ENCODE measurements at places on chromosomes 5 and 9.

- no peak for DNase-seq
These were observed 1.0 kb upstream of the CRB2 start for GRCh38 chr9:123354806-123355508.

GRCh38 chr5:91885291-91886265, 502.5 kb upstream of the ARRDC3 start:
- no peak for DNase-seq

- DNase-seq, result no peak
These were observed 110.0 kb downstream of the PLPPR1 start for GRCh38 chr9:101138509-101138908.

DNA sequence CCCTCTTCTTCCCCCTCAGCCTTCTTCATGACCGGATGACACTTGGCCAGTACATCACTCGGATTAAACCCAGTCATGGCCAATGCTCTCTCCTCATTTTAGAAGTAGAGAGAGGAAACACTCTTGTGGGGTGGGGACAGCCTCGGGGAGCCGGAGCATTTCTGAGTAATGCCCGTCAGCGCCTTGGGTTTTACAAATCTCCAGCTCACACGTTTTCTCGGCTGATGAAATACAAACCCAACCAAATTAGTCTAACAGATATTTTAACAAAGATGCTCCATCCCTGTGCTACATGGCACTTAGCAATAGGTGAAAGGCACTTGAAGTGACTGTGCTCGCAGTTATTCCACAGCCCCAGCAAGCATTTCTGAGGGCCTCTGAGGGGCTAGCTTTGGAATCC, 51.7 kb downstream of the ZNF366 start:
- DNase-seq, result no peak

- DNase-seq, result no peak
These were observed 17.4 kb upstream of the ARSI start for GRCh38 chr5:150320044-150320613.

DNA sequence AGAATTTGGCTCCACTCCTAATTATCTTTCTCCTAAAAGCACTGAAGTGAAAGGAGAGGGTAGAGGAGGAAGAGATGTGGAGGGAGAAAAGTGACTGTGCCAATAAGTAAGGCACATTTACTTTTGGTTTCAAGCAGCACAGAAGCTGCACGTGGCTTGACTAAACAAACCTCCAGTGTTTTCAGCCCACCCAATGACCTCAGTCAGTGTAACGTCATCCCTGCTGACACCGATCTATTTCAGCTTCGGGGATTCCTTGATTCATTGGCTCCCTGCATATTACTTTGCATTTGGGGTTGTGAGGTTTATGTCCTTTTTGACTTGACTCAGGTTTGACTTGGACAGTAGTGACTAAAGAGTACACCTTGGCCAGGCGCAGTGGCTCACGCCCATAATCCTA, 35.6 kb upstream of the NIM1K start:
- DNase-seq, result no peak

DNA sequence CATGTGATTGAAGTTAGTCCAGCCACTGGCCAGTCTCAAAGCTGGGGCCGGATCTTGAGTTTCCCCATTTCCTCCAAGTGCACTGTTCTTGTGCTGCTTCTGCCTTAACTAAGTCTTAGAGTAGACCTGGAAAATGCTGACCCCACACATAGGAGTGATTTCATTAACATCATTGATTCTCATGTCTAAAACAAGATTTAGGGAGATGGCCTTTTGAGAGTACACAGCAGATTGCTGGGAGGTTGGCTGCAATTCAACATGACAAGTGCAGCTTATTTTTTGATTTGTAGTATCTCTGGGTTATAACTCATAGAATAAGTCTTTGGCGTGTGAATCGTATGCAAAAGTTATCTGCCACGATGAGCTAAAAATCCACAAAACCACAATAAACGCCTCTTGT, 131.0 kb downstream of the CMYA5 start:
- no peak for DNase-seq

GRCh38 chr9:132372177-132373095, 17.6 kb upstream of the SETX start:
- DNase-seq, result no peak

GRCh38 chr9:85264695-85265094, 477.1 kb downstream of the AGTPBP1 start:
- DNase-seq, result no peak

DNA sequence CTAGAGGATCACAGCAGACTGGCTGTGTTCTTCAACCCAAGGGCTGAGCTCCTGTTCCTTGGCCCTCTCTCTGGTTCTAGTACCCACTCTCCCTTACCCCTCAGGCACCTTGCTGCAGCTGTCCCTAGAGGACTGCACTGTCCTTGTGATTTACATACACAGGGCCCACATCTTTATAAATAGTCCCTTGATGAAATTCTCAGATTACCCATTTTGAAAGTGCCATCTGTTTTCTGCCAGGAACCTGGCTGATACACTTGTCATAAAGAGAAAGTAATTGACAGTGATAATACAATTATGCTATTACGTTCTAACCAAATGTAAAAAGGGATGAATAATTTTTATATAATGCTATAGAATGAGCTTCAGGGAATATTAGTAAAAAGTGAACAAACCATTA, 16.5 kb upstream of the SPARC start:
- DNase-seq, result no peak

- DNase-seq, result no peak
These were observed 96.8 kb downstream of the ZNF608 start for GRCh38 chr5:124649491-124650146.

- DNase-seq, result no peak
These were observed 168.4 kb upstream of the MPDZ start for GRCh38 chr9:13447843-13448422.

- peak; percentile 15 for DNase-seq
These were observed 379 bp upstream of the EGFLAM start for GRCh38 chr5:38258042-38258318.

DNA sequence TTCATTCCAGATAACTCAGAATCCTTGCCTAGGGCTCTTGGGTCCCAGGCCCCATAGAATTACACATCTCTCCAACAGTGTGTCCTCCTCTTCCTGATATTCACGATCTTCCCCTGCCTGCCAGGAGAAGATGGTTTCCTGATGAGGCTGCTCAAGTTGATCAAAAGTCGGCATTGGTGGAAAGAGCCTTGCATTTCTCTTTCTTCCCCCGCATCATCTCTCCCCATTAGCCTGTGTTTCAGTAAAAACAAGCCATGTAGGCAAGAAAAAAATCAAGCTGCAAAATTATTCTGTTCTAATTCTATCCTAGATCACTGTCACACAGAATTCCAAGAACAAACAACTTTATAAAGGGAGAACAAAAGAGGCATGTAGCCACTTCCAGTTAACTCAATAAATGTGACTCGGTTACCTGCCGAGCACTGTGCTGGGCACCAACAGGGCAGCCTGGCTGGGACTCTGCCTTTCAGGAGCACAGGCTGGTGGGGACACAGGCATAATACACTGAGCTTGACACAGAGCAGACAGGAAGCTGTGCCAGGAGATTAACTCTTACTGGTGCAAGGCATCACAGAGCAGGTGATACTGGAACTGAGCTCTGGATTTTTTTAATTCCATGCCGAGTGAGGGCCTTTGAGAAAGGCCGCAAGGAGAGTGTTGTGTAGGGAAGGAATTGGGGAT, 25.6 kb downstream of the TMOD1 start:
- no peak for DNase-seq

DNA sequence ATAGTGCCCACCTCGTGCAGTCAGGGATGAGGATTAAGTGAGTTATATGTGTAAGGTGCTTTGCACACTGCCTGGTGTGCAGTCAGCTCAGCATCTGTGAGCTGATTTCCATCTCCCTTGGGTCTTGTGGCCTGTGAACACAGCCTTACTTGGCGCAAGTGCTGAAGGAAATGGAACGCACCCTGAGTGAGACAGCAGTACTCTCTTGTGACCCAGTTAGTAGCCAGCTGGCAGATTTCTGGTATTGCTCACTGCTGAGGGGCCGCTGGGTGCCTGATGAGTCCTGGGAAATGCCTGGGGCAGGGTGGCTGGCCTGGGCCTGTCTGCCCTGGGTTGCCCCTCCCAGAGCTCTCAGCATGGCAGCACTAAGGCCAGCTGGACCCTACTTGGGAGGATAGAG, 90.9 kb upstream of the BOD1 start:
- no peak for DNase-seq

DNA sequence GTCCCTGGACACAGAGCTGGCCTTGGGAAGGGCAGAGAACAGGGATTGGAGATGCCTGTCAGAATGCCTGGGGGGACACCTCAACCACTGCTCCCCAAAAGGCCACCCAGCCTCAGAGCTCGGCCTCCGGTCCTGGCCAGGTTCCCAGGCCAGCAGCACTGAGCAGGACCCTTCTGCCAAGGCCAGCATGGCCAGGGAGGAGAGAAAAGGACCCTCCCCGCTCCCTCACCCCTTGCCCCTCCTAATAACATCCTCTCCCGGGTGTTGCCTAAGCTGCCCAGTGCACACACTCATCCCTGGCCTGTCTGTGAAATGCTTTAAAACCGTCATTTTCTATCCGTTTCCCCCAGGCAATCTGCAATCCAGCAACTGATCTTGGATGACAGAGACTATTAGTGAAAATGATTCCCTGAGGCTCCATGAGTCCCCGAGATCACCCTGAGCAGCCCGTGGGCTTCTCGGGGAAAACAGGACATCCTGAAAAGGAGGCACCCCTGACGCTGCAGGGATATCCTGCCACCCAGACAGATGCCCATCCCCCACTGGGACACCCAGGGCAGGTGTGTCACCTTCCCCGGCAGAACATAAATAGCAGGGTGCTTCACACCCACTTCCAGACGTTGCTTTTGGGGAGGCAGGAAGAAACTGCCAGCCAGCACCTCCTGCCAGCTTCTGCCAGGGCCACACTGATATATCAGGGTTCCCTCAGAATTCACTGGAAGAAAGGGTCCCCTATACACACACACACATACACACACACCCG, 75.3 kb downstream of the ADAMTS2 start:
- no peak for DNase-seq

DNA sequence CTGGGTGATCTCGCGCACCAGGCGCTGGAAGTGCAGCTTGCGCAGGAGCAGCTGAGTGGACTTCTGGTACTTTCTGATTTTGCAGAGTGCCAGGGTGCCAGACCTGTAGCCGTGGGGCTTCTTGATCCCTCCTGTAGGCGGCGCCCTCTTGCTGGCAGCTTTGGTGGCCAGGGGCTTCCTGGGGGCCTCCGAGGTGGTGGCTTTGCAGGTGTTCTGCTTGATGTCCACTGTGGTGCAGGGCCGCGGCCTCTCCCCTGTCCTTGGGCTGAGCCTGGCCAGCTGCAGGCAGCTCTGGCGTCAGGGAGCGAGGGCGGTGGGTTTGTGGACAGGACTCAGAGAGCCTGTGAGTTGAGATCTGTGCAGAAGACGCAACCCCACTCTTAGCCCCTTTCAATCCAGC, 36.1 kb downstream of the TAF11L14 start:
- DNase-seq, result no peak

DNA sequence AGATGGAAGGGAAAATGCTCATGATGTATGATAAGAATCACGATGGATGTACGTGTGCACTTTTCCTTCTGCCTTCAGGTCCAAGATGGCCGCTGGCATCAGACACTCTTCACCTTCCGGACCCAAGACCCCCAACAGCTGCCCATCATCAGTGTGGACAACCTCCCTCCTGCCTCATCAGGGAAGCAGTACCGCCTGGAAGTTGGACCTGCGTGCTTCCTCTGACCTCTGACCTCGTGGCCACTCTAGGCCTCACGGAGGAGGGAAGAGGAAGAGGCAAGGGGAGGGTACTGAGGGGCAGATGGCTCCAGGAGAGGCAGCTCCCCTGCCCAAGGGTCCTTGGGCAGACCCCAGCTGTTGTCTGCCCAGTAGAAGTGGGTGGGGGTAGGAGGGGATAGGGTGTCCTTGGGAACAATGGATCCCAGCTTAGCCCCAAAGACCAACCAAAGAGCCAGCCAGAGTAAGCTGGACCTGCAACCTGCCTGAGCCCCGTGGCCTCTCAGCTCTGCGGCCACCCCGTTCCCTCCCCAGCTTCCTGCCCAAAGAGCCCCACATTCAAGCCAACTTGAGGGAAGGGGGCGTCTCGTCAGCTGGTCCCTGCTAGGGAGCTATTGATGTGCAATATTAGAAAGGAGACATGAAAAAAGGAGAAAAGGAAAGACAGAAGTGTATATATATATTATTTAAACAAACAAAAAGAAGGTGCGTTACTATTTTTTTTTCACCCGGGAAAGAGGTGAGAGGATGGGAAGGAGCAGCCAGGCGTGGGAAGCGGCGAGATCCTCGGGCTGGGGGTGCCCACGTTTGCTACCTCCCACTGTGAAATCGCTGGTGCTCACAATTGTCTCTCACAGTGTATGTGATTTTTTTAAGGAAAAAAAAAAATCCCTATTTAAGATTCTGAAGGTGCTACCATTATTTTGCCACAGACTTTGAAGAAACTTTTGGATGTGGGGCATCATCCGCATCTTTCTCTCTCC, 12.1 kb upstream of the ORM1 start:
- DNase-seq, result no peak

DNA sequence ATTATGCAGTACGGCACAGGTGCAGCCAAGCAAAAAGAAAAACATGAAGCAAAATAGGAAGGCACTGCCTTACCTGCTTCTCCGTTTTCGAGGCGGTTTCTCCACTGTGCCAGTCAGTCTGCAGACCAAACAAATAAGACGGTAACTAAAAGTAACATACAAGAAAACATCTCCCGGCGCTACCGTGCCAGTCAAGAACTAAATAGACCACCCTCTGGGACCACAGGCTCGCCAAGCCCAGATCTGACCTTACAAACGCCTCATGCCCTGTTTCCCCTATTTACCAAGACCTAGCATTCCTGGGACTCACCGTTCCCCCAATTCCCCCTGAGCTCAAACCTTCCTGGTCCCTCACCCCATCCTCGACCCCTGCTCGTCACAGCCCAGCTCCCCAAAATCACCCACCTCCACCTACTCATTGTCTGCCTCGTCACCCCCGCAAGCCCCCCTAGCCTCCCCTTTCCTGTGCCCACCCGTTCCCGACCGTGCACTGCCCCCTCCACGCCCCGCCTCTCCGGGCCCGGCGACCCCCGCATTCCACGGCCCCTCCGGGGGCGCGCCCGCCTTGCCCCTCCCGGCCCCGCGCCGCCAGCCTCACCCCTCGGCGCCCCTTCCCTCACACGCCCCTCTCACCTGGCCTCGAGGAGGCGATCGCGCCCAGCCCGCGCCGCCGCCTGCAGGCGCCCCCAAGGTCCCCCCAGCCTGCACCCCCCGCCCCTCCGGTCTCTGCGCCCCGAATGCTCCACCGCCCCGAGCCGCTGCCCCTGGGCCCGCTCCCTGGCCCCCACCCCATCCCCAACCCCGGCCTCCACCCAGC, 560 bp downstream of the SCAI start:
- DNase-seq, result no peak

- no peak for DNase-seq
These were observed 260.4 kb upstream of the IRX4 start for GRCh38 chr5:2143088-2143487.

DNA sequence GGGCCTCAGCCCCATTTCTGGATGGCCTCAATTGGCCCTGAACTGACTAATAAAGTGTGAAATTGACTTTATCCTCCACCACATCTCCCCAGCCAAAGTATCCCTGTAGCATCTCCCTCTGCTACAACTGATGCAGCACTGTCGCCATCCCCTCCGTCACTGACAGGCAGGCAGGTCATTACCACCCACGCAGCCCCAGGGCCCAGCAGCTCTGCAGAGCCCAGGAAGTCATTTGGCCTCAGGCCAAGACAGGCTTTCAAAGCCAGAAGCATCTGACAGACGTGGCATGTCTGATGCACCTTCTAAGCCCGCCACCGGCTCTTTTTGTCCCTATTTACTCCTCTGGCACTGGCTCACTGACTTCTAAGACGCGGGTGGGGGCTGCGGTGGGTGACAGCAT, 65.3 kb downstream of the ARHGEF37 start:
- no peak for DNase-seq

Data from right renal cortex interstitium (tissue), 3 donors.